Esophagus muscularis mucosa (tissue), 4 donors: ENCODE measurements at places on chromosomes 2 and 18.

- DNase-seq: no peak
Observed at GRCh38 chr2:86781363-86781762, 9.3 kb downstream of the CD8A start.

DNA sequence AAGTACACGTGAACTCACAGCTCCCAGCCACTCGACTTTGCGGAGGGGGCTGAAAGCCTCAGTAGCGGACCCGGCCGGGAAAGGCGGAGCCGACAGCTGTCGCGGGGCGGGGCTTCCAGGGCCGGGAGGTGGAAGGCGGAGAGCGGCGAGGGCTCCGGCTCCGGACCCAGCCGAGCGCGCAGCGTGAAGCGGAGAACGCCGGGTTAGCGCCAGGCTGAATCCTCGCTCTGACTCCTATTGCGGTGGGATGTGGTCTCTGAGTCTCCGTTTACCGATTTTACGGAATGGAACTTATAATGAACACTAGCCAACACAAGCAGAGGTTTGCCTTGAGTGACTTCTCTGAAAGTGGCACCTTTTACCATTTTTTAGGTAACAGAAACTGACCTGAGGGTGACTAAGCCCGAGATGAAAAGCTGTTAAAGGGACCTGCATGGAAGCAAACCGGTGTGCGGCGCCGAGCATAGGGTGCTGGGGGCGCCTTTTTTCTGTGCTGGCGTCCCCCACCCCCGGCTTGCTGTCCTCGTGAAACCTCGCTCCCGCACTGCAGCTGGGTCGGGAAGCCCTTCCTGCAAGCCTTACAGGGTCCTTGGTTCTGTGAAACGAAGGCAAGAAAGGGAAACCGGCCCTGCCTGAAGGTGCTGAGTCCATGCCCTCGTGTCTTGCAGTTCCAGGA lies 72.9 kb downstream of the EN1 start:
- no peak for DNase-seq

GRCh38 chr2:154132827-154133226 lies 261.1 kb downstream of the GALNT13 start:
- DNase-seq: no peak

GRCh38 chr2:166573391-166573790 lies 79.3 kb upstream of the SCN7A start:
- no peak for DNase-seq

GRCh38 chr2:204681412-204681811 lies 136.1 kb downstream of the PARD3B start:
- DNase-seq: no peak

GRCh38 chr2:83388804-83389203 lies 1070.3 kb downstream of the SUCLG1 start:
- no peak for DNase-seq

DNA sequence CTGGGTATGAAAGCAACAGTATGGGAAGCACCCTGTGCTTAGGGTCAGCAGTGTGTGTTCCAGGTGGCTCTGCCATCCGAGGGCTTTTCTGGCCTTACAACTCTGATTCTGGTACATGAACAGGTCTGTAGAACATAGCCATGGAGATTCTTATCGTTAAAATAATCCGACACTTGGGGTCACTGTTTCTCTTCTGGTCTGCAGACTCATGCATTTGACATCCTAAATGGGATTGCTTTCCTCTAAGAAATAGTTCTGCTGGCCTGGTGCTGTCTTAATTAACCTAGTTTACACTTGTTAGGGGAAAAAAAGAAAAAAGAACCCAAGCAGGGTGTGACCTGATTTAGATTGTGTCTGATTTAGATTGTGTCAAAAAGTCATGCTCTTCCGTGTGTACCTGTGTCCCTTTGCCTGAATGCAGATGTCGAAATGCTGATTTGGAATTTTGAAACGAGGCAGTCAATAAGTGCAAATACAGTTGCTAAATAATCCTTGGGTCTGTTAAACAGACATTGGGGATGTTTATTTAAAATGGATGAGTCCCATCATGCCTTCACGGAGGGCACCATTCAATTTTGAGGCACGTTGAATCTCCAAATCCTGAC lies 59.6 kb downstream of the TRPM8 start:
- DNase-seq: no peak
